Left lung (tissue), 14 donors: ENCODE measurements at places on chromosomes 6 and 20. TPM values are rescaled to one million over a fixed set of nuclear protein-coding genes. Genes with fewer than 3 reads are reported as not detected.

The KCNK16 gene
- 0.79 TPM for polyA plus RNA-seq

GRCh38 chr6:30801950-30802349 is 57.6 kb upstream of the IER3 start:
- no peak for DNase-seq

DNA sequence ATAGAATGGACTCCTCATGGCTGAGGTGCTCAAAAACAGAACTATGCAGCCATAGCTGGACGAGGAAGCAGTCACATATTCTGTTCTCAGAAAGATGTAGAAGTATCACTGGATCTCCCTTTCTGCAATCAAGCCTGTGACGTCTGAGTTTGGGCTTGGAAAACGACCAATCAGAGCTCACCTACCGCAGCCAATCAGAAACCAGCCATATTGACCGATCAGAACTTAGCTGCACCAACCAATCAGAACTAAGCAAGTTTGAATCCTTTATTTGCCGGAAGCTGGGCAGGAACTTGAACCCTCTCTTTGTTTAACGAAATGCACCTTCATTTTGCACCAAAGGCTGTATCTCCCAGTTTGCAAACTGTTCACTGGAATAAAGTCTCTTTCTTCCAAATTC is 21.8 kb upstream of the RAB23 start:
- no peak for DNase-seq

The MACROD2 gene
- 8.5 TPM for polyA plus RNA-seq
